ENCODE measurements at places on chromosomes 2 and 18.

DNA sequence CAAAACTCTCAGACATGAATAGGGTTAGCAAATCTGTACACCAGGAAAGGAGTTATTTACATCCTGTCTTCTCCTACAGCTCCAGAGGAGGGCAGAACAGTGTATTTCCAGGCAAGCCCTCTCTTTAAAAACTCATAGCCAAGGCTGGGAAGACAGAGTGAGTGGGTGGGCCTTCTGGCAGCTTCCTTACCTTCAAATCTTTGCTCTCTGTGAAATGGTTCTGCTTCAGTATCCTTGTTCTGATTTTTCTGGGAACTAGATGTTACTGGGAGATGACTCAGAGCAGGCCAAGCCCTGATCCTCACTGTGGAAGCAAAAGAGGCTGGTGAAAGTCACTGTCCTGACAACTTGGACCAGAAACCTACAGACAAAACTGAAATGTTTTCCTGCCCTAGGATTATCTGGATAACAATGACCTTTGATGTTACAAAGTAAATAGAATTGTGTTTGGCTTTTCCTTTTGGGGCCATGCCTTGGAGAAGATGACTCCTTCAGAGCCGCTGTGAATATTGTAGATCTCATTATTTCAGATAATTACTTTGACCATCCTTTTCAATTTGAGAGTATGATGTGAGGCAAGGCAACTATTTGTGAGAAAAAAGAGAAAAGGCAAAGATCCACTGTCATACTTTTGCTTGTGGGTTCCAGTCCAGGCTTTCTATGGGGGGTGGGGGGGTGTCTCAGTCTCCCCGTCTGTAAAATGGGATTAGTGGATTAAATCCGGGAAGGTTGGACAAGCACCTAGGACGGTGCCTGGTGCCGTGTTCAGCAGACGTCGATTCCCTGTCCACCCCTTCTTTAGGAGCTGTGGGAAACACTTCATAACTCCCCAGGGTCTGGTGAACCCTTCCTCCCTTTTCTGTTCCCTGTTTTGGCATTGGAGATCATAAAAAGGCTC lies 644 bp upstream of the QPCT start:
- no peak for DNase-seq

DNA sequence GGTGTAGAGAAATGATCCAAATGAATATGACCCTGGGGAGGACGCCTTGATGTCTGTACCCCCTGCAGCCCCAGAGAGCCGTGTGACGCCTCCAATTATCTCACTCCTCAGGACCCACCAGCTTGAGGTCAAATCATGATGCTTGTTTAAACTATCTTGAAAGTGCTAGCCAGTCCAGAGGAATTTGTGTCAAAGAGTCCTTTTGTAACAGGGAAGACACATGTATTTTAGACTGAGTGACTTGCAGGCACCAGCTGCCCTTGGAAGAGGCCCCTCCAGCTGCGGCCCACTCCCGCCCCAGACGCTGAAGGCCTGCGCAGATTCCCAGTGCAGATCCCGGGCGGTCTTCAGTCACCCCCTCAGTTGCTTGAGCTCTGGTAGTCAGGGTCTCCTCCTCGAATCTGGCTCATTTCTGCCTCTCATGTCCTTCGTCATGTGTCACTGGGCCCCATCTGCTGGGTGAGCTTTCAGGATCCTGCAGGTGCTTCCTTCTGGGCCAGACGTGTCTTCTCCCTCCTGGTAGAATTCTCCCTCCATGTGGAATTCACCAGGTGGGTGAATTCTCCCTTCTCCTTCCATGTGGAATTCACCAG lies 77.4 kb downstream of the RNF144A start:
- DNase-seq = no peak

DNA sequence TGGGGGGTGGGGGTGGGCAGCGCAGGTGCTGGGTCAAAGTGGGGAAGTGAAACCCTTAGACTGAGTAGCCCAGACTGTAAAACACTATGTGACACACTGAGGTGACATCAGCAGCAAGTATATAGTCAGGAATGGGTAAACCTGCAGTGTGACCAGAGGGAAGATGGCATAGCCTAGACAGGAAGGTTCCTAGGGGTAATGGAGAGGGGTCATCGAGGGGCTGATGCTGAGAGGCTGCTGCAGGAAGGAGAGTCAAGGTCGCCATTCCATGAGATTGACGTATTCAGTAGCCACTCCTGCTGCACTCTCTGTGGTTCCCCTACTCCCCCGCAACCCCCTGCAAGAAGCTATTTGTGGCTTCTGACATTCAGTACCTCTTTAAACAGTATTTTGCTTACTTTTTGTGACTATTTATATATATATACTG lies 111.7 kb downstream of the CHST9 start:
- DNase-seq = peak; percentile 52

DNA sequence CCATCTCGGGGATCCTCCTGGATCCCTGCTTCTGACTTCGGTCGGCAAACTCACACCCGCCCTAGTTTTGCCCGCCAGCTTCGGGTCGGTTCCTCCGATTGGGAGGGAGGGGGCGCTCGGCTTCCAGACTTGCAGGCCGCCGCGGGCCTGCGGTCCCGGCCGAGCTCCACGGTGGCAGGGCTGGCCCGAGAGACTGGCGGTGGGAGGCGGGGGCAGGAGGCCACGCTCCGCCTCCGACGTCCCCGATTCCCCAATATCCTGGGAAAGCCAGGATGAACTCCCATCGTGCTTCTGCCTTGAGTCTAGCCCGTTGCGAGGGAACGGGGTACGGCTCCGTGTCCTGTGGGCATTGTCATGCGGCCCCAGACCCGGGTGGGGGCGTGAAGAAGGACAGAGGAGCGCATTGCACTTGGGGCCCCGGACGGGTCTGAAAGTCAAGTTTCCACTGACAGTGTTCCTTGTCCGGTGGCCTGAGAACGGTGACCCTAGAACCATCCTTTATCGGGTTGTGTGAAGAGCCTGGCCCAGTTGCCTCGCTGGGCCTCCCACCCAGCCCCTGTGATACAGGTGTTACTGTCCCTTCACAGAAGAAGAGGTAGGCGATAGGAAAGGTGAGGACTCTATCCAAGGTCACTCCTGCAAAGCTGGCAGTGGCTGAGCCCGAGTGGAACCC lies 2.4 kb upstream of the INHBB start:
- DNase-seq = peak; percentile 69

GRCh38 chr2:84959566-84960506 lies 11.1 kb upstream of the KCMF1 start:
- no peak for DNase-seq

GRCh38 chr2:56047136-56047535 lies 123.6 kb upstream of the EFEMP1 start:
- DNase-seq = no peak

DNA sequence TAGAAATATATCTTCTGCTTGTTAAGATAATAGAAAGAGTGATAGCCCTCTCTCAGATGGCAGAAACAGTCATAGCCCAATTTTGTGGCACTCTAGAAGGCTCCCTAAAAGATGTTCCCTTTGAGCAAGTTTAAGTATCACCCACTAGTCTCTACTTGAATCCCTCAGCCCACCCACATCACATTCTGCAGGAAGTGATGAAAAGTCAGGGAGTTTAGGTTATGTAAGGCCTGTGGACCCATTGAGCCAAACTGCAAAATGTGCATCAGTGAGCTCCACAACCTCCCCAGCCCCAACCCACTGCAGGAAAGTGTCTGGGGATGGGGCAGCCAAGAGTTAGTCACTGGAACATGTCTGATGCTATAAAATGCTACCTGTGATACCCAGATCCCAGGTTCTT lies 25.6 kb downstream of the ANKRD44 start:
- DNase-seq = no peak

DNA sequence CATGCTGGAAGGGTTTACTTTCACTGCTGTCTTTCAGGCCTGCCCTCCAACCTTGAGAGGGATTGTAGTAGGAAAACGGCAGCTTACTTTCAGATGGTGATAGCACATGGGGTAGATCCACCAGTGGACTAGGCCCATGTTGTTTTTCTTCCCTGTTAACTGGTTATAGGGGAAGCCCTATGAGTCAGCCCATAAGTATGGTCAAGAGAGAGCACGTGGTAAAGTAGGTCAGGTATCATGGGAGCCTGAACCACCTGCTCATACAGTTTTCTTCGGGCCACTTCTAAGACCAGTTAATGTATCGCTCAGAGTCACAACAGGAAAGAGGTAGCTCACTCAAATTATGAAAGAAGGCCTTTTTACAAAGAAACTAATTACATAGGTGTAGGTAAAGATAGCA lies 33.0 kb downstream of the PDK1 start:
- peak; percentile 18 for DNase-seq

DNA sequence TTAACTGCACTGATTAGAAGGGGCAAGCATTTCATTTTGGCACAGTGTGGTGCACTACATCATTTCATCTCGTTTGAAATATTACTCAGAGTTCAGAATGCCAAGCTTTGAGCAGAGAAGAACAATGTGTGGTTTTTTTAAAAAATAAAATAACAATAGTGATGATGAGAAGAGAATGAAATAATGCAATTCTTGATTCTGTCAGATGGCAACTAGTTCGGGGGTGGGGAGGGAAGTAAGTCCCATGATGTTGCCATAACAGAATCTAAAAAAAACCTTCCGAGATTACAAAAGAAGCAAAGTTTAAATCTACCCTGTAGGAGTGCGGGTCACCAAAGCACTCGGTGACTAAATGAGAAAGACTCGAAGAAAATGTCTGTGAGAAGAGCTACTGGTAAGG lies 490.4 kb downstream of the NR4A2 start:
- DNase-seq = no peak

DNA sequence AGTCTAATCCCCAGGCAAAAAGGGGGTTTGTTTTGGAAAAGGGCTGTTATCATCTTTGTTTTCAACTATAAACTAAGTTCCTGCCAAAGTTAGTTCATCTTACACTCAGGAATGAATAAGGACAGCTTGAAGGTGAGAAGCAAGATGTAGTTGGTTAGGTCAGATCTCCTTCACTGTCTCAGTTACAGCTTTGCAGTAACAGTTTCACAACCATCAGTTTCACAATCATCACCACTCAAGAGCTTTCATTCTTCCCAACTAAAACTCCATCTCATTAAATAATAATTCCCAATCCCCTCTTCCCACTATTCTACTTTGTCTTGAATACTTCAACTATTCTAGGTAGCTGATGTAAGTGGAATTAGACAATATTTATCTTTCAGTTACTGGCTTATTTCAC lies 200.9 kb downstream of the NYAP2 start:
- no peak for DNase-seq

GRCh38 chr2:124149571-124149970 lies 124.5 kb downstream of the CNTNAP5 start:
- no peak for DNase-seq

- DNase-seq = no peak
Observed at GRCh38 chr2:232376260-232376659, 2.3 kb upstream of the ALPP start.

GRCh38 chr2:5668682-5669250 lies 23.4 kb upstream of the SOX11 start:
- no peak for DNase-seq

DNA sequence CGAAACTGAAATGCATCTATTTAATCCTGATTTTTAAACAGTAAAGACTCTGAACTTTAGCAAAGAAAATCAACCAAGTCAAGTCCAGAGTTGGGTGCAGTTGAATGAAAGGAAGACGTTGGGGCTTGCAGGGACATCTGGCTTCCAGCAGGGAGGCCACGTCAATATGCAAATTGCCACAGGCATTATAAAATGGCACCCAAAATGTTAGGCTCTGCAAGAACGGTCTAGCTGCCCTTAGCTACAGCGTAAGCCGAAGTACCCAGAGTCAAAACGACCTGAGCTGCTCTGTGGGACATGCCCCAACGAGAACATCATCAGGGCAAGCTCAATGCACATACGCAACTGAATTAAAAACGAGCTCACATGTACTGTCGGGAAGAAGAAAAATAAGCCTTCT lies 30.7 kb downstream of the DOCK10 start:
- no peak for DNase-seq

DNA sequence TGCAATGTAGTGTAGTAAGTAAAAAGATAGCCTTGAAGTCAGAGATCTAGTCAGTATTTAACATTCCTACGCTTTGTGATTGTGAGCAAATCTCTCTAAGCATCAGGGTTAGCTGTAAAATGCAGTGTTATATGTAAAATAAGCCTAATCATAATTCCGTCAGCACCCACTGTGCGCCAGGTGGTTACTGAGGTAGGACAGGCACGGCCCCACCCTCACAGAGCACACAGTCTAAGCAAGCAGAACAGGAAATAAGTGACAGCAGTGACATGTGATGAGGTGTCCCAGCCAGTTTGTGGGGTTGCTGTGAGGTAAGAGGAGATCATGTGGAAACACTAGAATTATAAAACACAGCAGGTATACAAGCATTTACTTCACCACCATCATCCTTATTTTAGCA lies 267.1 kb downstream of the ICOS start:
- DNase-seq = no peak

DNA sequence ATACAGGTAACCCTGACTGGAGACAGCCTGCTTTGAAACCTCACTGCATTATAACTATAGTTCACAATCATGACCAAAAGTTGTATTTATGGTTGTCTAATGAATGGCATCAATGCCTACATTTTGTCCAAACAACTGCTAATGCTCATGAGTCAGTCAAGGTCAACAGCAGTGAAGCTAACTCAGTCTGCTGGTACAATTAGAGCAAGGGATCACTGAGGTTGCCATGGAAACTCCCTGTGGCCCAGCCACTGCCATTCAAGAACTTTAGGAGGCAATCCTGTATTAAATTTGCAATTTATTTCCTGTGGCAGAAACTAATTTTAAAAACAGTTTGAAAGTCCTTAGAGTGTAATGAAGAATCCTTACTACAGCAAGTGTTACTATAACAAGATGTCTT lies 185.1 kb upstream of the SMAD7 start:
- peak; percentile 7 for DNase-seq

DNA sequence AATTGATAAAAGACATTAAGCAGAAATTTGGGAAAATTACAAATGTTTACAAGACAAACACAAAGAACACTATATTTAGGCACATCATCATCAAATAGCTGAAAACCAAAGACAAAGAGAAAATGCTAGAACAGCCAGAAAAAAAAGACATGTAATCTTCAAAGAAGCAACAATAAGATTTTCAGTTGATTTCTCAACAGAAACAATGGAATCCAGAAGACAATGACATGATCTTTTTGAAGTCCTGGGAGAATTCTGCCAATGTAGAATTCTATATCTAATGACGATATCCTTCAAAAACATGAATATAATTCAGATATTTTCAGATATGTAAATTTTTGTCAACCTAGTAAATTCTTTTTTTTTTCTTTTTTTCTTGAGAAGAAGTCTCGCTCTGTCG lies 179.0 kb downstream of the PTPRM start:
- DNase-seq = no peak

GRCh38 chr18:78861706-78862105 lies 117.9 kb upstream of the SALL3 start:
- DNase-seq = no peak

DNA sequence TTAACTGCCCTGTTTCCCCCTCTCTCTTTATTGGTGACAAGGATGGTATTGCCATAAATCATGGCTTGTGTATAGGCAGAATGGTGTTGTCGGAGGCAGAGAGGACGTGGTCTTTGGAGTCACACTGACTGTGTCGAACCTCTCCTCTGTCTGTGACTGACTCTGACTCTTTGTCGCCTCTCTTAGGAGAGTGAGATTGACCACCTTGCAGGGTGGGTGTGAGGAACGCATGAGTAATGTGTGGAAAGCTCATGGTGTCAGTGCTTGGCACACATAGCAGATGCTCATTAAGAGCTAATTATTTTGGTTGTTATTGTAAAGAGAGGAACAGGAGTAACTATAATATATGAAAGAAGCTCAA lies 145.6 kb downstream of the TTC27 start:
- DNase-seq = no peak
